CD4-positive, alpha-beta T cell treated with Interleukin-6 for 4 hours (primary cell): ENCODE measurements at places on chromosomes 1 and 21.

DNA sequence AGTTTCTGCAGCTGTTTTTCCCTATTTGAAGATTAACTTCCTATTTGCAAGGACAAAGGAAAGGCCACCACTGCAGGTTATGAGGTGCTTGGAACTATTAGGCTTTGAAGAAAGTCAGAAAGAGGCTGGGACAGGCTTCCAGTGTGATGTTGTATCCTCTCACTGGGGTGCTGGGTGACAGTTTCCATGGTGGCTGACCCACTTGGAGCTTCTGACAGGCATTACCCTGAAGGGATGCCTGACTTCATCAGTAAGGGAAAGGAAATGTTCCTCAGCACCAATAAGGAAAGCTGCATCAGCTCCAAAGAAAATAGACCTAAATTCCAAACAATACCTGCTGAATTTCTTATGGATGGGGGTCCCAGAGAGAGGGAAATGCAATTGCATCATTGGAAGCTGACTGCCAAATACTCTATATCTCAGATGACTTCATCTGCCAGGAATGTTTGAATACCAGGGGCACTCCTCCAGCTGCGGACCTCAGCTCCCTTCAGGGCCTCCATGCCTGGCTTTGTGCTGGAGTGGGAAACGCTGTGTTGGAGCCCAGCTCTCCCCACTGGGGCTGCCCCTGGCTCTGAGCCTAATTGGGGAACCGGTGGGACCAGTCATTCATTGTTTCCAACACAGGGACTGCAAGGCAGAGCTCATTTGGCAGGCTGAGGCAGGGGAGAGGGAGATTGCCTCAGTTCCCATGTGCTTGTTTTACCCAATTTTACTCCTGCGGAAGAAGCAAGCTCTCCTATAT is 76.6 kb downstream of the RGL1 start:
- DNase-seq = no peak

DNA sequence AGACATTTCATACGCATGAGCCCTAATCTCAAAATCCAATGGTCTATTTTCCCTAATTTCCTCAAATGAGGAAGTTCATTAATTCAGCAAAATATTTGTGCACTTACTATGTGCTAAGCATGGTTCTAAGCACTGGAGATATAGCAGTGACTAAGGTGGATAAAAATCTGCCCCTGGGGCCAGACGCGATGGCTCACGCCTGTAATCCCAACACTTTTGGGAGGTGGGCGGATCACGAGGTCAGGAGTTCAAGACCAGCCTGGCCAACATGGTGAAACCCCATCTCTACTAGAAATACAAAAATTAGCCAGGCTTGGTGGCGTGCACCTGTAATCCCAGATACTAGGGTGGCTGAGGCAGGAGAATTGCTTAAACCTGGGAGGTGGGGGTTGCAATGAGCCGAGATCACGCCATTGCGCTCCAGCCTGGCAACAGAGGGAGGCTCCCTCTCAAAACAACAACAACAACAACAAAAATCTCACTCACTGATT is 4.3 kb upstream of the MIIP start:
- no peak for DNase-seq

DNA sequence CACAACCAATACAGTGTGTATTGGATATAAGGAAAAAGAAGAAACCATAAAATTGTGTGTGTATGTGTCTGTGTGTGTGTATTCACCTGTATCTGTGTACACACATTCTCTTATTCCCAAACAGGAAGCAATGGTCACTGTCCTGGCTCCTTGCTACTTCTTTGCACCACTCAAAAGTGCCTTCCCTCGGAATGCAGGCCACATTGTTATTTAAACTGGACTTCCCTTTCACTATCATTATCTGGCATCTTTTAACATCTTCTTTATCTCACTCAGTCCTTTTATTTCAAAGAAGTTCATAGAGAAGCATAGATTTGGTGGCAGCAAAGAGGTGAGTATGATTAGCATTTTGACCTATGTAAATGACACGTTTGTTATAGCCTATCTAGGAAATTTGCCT is 803.7 kb downstream of the NCAM2 start:
- DNase-seq = no peak

DNA sequence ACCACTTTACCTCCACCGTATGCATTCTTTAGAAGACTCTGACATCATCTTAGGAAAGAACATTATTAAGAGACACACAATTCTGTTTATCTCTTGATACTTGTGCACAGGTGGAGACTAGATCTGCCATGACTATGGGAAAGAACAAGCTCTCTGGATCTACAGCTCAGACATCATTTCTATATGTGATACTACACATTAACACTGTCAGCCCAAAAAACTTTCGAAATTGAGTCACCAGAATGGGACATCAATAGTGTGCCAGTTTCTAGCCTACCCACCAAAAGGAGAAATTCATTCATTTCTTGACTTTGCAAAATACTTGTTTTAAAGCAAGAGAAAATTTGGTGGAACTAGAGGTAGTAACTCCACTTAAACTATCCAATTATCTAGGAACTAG is 6.0 kb upstream of the EVI5 start:
- no peak for DNase-seq

DNA sequence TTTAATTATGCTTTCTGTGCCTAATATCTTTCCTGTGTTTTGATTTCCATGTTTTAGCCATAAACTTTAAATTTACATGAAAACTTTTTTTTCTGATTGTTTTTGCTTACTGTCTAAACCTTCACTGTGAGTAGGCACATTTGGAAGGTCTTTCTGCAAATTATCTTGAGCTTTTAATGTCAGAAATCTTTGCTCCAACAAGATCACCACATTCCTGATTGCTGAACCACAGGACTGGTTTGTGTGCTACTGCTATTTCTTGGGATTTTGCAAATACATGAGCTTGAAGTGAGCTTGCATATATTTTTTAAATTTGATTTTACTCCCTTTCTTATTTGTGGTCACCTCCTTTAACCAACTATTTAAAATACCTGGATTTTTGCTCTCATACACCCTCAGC is 61.3 kb downstream of the PTBP2 start:
- no peak for DNase-seq

DNA sequence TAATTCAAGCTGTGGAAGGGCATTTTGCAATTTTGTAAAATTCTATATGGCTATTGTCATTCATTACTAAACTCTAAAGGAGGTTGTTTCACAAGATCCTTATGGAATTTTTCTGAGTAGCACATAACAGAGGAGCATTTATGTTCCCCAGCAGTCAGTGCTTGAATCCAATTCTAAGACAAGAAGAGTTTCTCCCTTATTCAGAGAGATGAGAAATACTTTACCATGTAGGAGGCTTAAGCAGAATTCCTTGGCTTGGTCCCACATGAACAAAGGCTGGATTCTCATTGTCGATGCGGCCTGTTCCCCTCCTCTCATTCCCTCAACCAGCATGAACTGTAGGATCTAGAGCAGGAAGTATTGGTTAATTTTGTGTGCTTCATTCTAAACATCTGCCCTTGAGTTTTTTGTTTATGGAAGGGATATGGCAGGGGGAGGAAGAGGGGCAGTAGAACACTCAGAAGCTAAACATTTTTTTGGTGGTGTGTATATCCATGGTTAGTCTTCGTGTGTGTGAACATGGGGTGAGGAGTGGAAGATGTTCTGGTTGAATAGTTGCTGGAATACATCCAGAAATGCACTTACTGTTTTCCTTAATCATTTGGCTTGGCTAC is 74.3 kb downstream of the LAMC1 start:
- DNase-seq = no peak

DNA sequence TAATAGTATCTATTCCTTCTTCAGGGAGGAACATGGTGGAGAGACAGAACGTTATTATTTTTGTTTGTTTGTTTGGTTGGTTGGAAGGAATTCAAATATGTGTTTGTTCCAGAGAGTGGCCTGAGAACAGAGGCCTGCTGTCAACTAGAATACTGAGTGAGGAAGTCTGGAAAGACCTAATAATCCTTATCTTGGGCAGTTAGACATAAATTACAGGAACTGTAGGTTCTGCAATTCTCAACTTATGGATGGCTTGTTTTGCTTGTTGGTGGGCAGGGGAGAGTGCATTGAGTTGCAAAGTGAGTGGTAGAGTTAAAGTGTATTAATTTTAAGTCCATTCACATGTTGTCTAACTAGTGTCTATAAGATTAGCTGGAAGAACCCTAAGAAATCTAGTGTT is 197.6 kb downstream of the BACH1 start:
- DNase-seq = no peak

- DNase-seq = no peak
Measured at GRCh38 chr1:164576291-164577271, 17.6 kb downstream of the PBX1 start.

- DNase-seq = peak; percentile 65
Measured at GRCh38 chr1:11858968-11859871, 475 bp upstream of the NPPB start.

DNA sequence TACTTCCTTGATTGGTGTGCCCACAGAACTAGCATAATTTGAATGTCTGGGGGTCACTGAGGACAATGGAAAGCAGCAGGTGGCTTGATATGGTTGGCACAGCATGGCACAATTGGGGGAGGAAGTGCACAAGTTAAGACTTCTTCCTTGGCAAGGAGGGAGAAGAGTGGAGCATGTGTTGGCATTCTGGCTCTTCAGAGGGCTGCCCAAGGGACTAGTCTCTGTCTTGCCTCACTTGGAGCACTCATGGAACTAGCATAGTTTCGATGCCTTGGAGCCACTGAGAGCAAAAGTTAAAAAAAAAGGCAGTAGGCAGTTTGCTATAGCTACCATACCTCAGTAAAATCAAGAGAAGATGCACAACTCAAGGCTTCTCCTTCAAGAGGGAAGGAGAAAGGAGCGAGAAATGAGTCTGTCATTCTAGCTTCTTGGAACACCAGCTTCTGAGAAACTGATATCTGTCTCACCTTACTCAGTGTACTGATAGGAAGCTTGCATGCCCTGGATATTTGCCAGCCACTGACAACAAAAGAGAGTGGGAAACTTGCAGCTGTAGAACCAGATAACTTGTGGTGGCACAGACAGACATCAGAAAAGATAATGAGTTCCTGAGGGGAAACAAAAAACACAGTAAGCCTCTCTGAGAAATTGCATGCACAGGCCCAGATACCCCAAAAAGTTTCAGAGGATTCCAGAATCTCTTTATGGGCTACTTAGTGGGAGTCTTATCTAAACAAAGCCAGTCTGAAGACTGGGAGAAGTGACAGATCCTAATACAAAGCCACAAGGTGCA is 207.5 kb upstream of the SAMSN1 start:
- no peak for DNase-seq

GRCh38 chr1:149844101-149844500 is 55.3 kb upstream of the BOLA1 start:
- DNase-seq = peak; percentile 28

GRCh38 chr1:201791779-201792173 is 37.2 kb upstream of the IPO9 start:
- DNase-seq = no peak

GRCh38 chr1:19814681-19815503 is at the start of gene RNF186:
Gene RNF186, minus strand, starts transcription at chr1:19815283. Its CDS starts 182 bp downstream, at chr1:19815101.
- no peak for DNase-seq

DNA sequence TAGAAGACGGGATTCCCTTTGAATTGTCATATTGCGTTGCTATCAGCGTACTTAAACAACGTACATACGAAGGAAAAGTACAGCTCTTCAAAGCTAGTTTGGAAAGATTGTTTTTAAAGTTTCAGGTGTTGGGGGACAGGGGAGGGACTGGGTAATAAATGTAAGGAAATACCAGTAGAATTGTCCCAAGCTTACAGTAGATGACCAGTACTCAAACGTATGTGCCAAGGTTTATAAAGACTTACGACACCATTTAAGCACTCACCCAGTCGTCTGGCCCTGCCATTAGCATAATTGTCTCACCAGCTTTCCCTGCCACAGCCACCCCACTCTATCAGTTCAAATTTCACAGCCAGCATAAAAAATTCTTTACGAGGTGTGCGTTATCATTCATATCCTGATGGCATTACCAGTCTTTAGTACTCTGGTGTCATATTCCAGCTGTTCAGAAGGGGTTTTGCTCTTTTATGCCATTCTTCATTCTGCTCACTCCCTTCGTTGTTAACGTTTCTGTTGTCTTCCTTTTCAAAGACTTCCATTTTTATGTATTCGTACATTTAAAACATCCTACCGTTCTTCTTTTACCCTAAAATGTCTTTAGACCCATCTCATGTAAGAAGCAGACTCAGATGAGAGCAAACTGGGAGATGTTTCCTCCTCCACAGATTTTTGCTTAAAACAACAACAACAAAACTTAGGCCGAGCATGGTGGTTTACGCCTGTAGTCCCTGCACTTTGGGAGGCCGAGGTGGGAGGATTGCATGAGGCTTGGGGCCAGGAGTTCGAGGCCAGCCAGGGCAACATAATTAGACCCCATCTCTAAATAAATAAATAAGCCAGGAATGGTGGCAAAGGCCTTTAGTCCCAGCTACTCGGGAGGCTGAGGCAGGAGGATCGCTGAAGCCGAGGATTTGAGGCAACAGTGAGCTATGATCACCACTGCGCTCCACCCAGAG is 1.0 kb upstream of the HP1BP3 start:
- DNase-seq = no peak

GRCh38 chr1:245645406-245645805 is 490.6 kb downstream of the KIF26B start:
- DNase-seq = no peak

- DNase-seq = no peak
Measured at GRCh38 chr1:152160576-152160975, 1.5 kb upstream of the RPTN start.

DNA sequence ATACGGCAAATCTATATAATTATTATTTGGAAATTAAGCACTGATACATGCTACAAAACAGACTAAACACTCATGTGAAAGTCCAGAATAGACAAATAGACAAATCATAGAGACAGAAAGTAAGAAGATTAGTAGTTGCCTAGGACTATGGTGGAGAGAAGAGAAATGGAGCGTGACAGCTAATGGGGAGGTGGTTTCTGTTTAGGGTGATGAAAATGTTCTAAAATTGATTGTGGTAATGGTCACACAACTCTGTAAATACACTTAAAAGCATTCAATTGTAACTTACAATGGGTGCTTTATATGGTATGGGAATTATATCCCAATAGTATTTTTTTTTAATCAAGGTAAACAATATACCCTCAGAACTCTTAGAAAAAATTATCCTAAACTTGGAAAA is 20.4 kb upstream of the ITLN2 start:
- no peak for DNase-seq

DNA sequence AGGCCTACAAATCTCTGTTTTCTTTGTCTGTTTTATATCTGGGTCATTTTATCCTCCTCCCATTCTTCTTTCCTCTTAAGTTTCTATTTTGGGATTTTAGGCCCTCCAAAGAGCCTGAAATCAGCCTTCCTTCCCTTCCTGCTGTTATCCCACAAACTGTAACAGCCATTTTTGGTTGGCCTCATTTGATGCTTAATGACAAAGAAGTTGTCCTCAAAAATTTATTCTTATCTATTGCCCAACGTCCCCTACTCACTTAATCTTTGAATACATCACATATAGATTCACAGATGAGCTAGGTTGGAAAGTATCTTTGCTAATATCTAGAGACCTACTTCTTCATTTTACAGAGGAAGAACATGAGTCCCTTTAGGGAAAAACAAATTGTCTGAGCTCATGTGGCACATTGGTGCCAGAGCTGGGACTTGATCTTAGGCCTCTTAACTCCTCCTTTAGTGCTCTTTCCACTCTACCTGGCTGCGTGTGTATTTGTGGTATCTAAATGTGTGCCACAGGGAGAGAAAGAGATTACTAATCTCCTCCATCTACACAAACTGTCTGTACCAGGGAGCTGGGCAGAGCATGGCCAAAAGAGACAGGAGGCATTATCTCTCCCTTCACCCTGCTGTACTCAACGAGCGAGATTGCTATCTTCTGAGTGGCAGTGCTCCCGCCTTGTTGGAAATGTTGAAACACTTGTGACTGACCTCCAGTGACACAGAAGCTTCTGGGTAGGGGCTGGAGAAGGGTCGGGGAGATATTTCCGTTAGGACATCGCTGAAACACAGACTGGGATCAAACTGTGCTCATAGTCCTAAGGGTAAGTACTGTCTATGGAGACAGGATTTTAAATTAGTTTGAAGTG is 30.1 kb downstream of the RHEX start:
- no peak for DNase-seq
